ENCODE measurements at places on chromosomes 6 and 20.
A peak's percentile ranks its signal among the peaks of the same experiment; 100 is the strongest.

DNA sequence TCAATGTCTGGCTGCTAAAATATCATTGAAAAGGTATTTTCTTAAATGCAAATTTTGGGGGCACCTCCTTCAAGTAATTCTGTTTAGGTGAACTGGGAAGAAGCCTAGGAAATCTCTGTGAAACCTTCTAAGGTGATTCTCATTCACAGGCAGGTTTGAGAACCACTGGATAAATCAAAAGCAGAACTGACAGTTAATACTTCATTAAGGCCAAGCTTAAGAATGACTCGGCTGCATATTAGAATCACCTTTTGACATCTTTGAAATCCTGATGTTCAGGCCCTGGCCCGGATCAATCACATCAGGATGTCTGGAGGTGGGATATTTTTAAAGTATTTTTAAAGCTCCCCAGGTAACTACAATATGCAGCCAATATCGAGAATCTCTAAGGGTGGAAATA is 50.6 kb downstream of the FKBP1C start:
- DNase-seq, result no peak

DNA sequence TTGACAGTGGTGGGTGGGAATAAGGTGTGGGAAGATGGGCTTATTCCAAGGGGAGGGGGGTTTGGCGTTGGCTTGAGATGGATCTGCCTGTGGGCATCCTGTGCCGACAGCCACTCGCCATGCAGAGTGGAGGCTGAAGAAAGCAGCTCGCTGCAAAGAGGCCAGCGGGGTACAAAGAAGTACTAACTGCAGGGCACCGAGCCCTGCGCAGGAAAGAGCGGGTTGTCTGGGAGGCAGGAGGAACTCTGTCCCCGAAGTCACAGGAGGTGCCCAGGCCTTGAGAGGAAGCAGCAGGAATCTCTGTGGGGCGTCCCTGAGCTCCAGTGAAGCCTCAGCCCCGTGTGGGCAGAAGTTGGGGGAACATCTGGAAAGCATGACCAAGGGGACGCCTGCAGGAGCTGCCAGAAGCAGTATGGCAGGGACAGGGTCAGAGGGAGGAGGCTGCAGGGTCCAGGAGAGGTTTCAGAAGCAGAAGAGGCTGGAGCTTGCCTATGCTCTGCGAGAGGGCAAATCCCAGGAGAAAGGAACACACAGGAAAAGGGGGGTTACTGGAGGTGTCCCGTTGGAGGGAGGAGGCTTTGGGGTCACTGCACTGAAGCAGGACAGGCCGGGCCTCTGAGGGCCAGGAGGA is 77.2 kb downstream of the THBS2 start:
- no peak for DNase-seq

GRCh38 chr20:51424270-51425117 is 118.0 kb downstream of the NFATC2 start:
- DNase-seq, result peak; percentile 68

DNA sequence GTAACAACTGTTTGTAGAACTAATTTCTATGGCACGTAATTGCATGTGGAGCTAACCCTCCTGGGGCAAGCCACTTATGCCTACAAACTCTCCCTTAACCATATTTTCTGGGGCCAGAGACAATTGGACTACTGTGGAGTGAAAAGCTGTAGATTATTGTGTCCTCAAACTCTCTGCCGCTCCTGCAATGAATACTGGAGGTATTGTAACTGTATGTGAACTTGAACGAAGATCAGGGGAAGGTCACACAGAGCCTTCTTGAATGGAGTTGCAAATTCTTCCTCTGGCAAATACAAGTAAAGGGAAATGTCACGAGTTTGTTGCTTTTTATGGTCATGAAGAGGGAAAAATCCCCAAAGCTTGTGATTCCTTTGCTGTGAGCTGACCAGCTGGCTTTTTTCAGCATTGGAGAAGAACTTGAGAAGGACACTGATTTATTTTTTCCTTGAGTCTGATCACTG is 18.2 kb downstream of the AKAP12 start:
- DNase-seq, result no peak

DNA sequence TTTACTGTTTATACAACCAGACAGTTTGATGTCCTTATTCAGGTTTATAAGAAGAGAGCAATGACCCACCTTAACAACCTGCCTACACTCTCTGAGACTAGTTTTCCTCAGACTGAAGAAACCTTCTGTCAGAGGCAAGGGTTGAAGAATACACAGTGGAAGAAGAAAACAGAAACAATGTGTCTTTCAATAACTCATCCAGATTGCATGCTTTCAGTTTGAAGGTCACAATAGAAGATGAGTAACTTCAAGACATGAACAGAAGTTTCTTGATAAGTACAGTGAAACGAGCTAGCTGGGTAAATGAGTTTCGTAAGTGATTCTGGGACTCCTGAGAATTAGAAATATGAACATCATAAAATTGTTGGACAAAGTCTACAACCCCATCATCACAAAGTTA is 141.7 kb downstream of the STXBP5 start:
- no peak for DNase-seq

DNA sequence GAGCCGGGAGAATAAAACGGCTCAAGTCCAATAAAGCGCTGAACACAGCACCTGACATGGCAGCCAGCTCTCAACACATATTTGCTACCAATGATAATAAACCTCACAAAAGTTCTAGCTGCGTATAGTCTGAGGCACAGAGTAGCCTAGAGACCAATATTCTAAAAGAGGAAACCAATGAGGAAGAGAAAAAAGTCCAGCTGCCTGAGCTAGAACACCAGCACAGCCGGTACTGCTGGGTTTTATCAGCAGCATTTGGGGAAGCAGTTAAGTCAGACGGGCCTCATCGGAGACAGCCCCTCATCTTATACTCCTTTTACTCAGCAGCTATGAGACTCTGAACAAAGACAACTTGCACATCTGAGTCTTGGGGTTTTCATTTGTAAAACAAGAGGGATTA is 2.4 kb upstream of the RTF2 start:
- DNase-seq, result no peak

DNA sequence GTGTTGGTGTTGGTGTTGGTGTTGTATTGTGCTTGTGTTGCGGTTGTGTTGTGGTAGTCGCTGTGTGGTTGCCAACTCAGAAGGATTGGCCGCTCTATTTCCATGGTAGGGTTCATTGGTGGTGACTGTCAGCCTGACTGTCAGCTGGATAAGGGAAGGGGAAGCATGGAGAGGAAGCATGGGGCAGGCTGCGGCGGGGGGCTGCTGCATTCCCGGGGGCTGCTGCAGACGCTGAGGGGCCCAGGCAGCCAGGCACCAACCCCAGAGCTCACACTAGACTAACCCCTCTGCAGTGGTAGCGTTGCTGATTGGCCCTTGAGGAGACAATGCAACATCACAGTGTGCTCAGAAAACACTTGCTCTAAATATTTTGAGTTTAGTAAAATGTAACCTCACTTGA is 199.2 kb downstream of the SMOC2 start:
- no peak for DNase-seq

GRCh38 chr6:125512621-125513020 is 210.9 kb upstream of the HDDC2 start:
- DNase-seq, result no peak

DNA sequence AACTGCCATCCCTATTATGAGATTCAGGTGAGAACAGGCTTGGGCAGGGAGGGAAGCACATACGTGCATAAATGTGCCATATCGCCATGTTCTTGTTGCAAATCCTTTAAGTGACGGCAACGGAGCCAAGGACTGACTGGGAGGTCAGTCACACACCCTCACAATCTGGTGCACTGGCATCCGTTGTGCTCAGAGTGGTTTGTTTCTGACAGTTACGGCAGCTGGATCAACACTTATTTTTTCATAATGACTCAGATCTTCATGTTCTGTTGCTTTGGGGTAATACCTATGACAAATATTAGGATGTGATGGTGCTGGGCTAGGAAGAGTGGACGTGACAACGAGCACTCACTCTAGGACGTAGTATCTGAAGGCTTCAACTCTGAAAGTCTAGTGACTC is 56.2 kb upstream of the PREP start:
- DNase-seq, result no peak

GRCh38 chr20:34254979-34255378 is 13.8 kb downstream of the ASIP start:
- no peak for DNase-seq

- DNase-seq, result no peak
Measured at GRCh38 chr6:150531957-150532356, 67.7 kb upstream of the PLEKHG1 start.

DNA sequence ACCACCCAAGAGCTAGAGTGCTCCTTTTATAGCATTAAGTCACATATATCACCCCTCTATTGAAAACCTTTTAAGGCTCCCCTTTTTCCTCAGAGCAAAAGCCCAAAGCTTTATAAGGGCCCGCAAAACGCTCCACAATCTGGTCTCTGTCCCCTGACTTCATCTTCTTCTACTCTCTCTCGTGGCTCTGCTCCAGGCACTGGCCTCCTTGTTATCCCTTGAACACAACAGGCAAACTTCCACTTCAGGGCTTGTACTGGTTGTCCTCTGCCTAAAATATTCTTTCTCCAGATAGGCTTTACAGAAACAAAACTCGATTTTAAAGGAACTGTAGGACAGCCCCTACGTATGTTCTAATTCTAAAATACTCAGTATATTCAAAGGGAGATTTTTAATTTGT is 44.0 kb upstream of the SPDEF start:
- DNase-seq, result no peak

DNA sequence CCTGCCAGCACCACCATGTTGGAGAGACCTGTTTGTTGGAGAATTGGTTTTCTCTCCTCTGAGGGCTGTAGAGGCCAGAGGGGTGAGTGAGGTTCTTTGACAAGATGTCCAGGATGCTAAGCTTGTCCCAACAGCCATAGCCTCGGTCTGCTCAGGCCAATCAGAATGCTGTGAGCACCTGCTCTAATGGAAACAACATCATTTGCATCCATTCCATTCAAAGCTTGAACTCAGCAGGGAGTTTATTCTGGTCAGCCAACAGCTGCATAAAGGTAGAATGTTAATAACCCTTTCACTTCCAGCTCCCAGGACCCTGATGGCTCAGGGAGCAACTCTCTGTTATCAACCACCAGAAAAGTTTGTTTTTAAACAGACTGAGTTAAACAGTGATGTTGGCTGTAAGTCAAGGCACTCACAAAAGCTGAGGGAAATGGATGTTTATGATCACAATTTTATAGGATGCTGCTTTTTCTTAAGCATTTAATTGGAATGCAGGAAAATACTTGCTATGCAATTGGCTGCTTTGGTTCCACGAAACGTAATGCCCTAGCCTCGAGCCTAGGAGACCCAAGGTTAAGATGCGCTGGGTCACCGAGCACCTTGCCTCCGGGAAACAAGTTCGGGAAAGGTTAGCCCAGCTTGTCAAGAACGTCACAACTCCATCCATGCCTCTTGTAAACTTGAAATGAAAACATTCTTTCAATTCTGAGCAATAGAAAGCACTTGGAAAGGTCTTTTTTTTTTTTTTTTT is 155.2 kb downstream of the NFATC2 start:
- peak; percentile 35 for DNase-seq

- no peak for DNase-seq
Measured at GRCh38 chr6:170372380-170373325, 66.1 kb downstream of the FAM120B start.

DNA sequence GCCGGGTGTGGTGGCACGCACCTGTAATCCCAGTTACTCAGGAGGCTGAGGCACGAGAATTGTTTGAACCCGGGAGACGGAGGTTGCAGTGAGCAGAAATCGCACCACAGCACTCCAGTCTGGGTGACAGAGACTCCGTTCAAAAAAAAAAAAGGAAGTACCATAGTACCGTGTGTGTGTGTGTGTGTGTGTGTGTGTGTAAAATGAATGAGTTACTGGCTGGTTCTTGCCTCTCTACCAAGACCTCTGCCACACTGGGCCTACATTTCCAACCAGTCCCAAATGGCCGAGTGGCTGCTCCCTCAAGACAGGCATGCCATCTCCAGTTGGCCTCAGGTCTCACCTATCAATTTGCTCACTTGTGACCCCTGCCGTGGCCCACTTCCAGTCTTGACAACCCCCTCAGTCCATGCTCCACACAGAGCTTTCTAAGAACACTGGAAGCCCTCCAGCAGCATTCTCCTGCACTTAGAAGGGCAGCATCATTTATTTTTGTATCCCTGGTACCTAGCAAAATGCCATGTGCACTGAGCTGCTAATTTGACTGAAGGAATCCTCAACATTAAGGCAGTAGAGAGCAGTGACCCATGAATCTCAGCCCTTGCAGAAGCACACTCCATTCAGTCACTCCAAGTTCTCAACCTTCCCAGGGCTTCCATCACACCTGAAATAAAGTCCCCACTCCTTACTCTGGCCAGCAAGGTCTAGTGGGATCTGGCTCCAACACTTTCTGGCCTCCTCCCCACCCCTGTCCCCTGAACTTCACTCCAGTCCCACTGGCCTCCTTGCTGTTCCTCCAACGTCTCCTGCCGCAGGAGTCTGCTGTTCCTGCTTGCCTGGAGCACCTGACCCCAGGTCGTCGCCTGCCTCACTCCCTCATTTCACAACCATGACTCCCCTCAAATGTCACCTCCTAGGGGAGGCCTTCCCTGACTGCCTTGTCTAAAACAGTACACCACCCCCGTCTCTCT is 29.9 kb downstream of the COX4I2 start:
- DNase-seq, result no peak

DNA sequence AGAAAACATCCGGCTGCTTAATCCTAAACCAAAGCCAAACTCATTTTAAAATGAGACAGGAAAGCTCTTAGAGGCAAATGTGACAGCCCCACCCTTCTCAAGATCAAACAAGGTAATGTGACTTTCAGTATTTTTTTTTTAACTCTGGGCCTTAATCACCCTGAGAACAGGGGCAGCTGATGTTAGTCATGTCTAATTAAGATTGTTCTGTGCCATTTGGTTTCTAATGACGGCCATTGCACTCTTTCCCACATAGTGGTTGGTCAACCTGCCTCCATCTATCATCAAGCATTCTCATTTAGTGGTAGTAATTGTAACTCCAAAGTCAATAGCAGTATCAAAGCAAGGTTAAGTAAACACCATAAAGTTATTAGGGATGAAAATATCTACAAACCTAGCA is 191.6 kb upstream of the EXOC2 start:
- DNase-seq, result no peak

GRCh38 chr6:117559299-117559698 is 43.0 kb downstream of the GOPC start:
- DNase-seq, result no peak

- DNase-seq, result no peak
Measured at GRCh38 chr6:17470938-17471327, 77.5 kb downstream of the CAP2 start.

DNA sequence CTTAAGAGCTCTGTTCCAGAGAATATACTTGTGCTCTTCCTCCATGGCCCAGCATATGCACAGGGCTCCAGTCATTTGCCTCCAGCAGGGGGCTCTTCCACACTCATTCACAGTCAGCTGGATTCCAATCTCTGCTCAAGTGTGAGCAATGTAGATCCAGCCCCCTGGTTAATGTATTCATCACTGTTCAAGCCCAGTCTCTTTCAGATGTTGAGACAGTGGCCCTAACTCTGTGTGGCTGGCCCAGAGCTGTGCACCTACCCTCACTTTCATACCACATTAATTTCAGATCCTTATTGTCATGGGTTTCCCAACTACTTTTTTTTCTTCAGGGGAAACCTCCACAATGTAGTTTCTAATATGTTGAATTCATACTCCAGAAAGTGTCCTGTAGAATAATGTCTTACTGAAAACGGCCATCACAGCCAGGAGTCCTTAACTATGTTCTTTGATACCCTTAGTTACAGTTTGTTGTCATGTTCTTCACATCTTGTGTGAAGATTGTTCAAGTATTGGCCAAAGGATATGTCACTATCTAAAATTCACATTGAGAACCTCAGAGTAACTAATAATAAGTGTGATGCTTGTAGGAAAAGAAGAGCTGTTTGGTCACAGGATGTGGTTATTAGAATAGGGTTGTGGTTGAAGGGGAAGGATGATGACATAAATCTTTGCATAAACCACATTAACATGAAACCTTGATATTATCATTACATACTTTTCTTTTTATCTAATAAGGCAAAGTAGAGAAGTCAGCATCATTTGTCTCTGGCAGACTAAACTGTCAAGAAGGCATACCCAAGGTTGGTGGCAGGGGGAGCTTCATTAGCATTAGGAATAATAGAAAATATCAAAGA is 14.4 kb upstream of the HLA-DQA1 start:
- peak; percentile 81 for DNase-seq
